IMR-90 (cell line): ENCODE measurements at places on chromosomes 2 and 18.

- DNase-seq: no peak
Measured at GRCh38 chr2:175892046-175892445, 110.0 kb downstream of the LNPK start.

- DNase-seq: no peak
Measured at GRCh38 chr18:44701227-44701626, 20.5 kb downstream of the SETBP1 start.

GRCh38 chr2:118911166-118911856 is 30.7 kb upstream of the MARCO start:
- no peak for DNase-seq

DNA sequence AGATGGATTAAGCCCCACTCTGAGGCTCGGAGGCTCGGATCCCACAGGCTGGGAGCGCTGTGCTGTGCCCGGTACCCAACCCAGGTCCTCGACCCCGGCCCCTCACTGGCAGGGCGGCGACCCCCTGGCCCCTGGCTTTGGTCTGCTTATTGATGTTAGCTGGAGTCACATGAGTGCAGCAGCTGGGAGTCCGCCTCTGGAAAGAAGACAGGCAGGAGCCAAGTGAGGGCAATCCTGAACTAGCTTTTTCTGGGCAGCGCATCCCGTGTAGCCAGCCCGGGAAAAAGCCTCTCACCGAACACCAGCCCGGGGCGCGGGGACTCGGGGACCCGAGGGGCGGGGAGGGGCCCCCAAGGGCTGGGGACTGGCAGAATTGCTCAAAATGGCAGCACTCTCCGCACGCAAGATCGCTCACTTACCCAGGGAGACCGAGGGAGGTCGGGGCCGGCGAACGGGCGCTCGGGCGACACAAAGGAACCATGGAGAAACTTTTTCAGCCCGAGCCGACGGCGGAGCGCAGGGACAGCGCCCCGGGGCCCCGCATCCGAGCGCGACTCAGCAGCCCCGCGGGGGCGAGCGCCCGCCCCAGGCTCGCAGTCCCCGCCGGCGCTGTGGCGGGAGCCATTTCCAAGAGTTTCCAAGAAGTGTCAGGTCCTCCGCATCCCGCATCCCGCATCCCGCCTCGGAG is 567 bp downstream of the TMEM200C start:
- DNase-seq: peak; percentile 18

DNA sequence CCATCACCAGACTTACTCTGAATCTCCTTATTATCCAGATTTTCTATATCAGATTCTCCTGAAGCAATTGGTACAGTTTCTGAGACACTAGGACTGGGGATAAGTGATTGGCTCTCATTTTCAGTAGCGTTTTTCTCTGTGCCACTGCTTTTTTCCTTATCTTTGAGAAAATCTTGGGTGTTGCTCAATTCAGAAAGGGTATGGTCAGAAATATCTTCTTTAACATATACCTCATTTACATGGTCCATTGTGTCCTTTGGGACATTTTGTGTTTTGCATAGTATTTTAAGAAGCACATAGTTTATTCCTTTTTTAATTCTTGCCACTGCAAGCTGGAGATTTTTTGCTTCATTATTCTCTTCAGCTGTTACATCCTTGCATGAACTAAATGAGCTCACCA is 56.6 kb upstream of the SCN9A start:
- DNase-seq: no peak

DNA sequence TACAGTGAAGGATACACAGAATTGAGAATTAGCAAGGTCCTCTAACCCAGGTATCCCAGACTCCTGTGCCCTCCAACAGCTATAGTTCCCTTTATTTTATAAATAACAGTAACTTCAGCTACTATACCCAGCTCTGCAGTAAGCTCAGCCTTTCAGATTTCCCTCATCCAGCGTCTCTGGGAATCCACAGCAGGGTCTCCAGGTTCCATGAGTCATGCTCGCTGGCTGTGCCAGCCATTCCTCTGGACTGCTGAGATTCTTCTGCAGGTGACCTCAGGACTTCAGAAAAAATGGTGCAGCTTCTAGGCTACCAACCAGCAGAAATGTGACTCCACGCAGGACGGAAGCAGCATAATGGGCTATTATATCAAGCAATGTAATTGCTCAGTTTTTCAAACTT is 419.3 kb downstream of the ZNF516 start:
- no peak for DNase-seq

- no peak for DNase-seq
Measured at GRCh38 chr2:152565884-152566727, 151.2 kb downstream of the PRPF40A start.

- no peak for DNase-seq
Measured at GRCh38 chr2:241286348-241287090, 29.0 kb downstream of the HDLBP start.

GRCh38 chr2:122908159-122908558 is 1116.9 kb upstream of the CNTNAP5 start:
- no peak for DNase-seq

GRCh38 chr2:69740502-69740951 is 1.4 kb upstream of the ANXA4 start:
- DNase-seq: no peak

DNA sequence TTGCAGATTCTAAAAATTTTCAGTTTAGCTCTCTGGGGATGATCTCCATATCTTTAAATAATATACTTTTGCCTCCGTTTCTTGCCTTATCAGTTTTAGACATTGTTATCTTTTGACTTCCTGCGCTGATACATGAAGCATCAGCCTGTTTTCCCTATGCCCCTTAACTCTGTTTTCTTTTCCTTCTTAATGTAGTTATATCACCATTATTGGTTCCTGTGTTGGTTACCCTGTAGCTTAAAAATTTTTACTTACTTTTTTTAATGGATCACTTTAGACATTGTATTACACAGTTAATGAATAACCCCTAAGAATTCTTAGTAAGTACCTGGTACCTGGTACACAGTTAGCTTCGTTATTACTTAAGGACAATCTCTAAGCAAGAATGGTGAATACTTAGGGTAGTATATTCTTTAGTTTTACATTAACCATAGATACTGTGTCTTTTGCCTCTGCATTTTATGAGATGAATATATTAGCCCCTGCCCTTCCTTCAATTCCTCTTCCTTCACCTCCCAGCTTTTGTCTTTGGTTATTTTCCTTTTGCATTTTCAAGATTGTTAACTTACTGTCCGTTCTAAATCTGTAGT is 40.9 kb downstream of the BABAM2 start:
- DNase-seq: no peak

DNA sequence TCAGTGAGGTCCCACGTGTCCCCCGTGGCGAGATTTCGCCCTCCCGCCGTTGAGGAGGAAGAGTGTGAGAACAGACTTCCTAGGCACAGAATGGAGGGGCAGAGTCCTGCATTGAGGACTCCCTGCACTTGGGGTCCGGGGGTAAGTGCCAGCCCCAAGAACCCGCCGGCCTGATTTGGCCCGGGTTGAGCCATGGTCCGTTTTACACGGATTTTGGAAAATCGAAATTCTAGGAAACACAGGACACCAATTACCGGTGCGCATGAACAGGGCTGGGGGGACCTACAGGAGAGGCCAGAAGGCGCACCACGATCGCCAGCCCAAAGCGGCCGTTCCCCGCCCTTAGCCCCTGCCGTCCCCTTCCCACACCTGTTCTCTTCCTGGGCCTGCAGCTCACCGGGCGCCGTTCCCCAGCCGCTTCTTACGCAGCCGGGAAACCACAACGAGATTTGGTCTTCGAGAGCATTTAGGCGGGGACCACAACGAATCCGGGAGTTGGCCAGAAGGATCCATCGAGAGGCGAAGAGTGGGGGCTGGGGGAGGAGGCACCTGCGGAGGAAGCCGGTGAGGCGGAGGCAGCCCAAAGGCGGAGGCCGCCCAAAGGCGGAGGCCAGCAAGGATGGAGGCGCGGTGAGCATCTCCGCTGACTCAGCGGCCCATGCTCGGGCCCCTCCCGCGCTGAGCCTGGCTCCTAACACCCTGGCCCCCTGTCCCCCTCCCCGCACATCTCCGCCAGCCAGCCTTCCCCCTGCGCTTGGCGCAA is 464 bp upstream of the TLX2 start:
- no peak for DNase-seq

- DNase-seq: no peak
Measured at GRCh38 chr18:10055125-10055750, 141.4 kb downstream of the VAPA start.

DNA sequence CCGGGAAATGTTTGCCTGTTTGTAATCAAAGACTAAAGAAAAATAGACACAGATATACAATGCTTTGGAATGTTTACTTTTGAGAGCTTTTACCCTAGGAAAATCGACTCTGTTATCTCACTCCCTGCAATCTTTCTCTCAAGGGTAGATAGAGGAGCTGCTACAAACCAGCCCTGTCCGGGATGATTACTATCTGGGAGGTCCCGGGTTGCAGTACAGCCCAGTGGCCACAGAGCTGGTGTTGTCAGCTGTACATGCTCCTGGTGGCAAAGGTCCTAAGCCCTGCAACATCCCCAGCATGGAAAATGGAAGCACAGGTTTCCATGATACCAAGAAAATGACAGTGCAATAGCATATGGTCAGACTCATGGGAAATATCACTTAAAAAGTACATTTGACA is 570.5 kb upstream of the SOX11 start:
- no peak for DNase-seq

DNA sequence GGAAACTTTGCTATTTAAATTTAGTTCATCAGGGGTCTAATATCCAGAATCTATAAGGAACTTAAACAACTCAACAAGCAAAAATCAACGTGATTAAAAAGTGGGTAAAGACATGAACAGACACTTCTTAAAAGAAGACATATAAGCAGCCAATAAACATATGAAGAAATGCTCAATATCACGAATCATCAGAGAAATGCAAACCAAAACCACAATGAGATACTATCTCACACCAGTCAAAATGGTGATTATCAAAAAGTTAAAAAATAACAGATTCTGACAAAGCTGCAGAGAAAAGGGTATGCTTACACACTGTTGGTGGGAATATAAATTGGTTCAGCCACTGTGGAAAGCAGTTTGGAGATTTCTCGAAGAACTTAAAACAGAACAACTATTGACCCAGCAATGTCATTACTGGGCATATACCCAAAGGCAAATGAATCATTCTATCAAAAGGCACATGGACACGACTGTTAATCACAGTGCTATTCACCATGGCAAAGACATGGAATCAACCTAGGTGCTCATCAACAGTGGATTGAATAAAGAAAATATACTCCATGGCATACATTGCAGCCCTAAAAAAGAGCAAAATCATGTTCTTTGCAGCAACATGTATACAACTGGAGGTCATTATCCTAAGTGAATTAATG is 189.9 kb downstream of the SLC4A10 start:
- no peak for DNase-seq

GRCh38 chr18:7772510-7772888 is 205.4 kb downstream of the PTPRM start:
- DNase-seq: no peak

DNA sequence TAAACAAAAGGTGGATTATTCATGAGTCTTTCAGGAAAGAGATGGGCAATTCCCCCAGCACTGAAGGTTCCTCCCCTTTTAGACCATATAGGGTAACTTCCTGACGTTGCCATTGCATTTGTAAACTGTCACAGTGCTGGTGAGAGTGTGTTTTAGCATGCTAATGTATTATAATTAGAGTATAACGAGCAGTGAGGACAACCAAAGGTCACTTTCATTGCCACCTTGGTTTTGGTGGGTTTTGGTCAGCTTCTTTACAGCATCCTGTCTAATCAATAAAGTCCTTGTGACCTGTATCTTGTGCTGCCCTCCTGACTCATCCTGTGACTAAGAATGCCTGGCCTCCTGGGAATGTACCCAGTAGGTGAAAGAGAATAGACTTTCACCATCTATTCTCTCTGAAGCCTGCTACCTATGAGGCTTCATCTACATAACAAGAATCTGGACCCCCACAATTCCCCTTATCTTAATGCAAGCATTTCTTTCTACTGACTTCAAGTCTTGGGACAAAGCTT is 148.7 kb downstream of the CABLES1 start:
- peak; percentile 63 for DNase-seq

- peak; percentile 97 for DNase-seq
Measured at GRCh38 chr2:46850742-46851141, 64.9 kb downstream of the MCFD2 start.

- no peak for DNase-seq
Measured at GRCh38 chr2:4357121-4357520, 653.7 kb downstream of the DCDC2C start.

DNA sequence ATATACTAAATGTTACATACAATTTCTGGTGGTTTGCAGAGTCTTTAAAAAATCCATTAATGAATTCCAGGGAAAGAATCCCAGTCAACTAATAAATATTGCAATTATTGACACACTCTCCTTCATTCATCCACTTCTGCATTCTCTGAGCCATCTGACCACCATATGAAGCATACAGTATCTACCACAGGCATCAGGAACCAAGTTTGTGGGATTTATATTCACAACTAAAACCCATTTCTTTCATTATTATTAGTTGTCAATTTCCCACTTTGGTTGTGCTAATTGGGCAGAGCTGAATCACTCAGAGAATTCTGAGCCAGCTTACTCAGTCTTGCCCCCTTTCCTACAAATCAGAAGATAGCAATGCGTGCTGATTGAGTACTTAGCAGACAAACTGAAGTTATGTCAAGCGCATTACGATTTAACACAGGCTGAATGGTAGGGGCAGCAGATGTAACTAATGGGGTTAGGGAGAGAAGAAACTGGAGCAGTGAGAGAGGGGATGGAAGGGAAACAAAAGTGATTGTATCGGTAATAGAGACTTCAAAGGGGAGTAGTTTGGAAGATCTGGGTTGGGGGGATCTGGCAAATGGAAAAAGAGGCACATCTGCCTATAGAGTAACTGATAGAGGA is 52.3 kb downstream of the ZEB2 start:
- no peak for DNase-seq

GRCh38 chr2:178913049-178913441 is 105.8 kb upstream of the TTN start:
- DNase-seq: no peak

DNA sequence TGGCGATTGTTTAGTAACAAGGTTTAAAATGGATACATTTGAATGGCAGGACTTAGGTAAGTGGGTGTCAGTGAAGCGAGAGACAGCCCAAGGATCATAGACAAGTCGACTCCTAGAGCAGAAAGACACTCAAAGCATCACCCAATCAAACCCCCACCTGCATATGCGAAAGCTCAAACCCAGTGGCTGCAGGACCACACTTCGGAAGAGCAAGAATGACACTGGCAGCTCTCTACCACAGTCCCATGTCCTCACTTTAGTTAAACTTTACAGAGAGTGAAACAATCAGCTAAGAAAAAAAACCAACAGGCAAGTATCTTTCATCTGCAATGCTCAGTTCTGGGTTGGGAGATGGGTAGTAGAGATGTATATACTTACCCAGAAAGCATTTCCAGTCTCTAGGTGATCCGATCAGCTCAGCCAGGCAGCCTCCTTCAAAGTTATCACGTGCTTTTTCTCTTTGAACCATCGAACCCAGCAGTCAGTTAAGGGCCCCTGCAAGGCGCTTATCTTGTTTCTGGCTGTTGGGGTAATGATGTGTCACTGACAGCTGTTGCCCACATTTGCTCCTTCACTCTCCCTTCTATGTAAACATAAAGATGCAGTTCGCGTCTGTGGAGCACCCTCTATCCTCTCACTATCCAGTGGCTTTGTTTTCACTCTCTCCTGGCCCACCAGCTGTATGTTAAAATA is 357.5 kb upstream of the ID2 start:
- peak; percentile 54 for DNase-seq
